ENCODE measurements at places on chromosomes 6 and 20.

GRCh38 chr6:119476554-119476953 is 127.0 kb upstream of the MAN1A1 start:
- no peak for DNase-seq

DNA sequence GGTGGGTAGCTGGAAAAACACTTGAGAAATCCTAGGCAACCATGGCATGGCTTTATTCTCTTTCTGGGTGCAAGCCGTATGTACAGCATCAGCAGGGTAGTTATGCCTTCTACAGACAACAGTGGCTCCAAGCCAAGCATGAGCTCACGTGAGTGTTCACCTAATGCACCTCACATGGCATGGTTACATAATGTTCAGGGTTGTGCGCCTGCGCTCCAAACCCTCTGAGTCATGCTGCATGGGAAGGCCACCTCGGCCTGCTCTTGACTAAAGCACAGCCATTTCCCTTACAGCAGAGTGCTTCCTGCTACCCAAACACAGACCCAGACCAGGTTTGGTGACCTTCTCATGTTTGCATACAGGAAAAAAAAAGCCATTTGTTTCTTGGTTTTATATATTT is 96.2 kb downstream of the VIP start:
- DNase-seq: no peak

- no peak for DNase-seq
Observed at GRCh38 chr20:51461306-51461705, 81.2 kb downstream of the NFATC2 start.

DNA sequence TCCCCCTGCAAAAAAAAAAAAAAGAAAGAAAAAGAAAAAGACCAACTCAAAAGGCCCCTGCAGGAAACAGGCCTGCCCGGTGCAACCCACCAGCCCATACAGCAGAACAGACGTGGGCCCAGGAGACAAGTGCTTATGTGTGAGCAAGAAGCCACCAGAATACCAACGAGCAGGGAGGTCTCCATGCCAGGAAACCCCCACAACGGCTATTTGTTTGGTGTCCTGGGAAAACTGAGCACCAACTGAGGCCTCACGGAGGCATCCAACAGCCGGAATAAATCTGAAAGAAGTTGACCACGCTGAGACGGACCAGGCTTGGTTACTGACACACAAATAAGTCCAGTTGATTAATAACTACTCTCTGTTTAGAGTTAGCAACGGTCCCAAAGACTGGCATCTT is 29.7 kb downstream of the PTPRT start:
- no peak for DNase-seq

- no peak for DNase-seq
Observed at GRCh38 chr6:116267836-116268588, 11.7 kb downstream of the TSPYL1 start.

DNA sequence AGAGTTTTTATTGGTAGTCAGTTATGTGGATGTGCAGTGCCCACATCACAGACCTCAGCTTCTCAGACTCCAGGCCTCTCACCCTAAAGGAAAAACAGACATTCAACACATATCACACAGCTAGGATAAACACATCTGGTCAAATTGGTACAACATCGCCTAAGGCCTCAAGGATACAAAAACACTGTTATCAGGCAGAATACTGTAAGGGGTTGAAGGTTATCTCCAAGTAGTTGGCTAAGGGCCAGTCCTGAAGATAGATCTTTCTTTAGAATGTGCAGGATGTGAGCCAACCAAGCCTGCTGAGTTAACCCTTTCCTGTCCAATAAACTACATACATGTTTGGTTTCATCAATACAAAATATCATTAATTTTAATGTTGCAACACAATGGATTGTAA is 308.4 kb upstream of the GJE1 start:
- DNase-seq: no peak

DNA sequence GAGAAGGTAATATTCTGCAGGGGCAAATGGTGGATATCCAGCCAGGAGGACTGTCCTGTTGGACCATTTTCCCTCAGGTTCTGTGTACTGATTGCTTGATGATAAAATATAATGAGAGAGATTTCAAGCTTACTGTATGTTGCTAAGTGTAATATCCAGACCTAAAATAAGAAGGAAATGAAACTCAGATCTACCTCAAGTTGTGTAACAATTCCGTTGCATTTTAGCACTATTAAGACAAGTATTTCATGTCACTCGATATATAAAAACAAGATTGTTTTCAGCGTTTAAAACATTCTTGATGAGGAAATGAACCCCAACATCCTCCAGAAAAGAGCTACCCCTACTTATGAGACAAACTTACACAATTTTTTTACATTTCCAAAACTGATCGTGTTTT is 57.2 kb downstream of the RGS17 start:
- DNase-seq: no peak

- DNase-seq: no peak
Observed at GRCh38 chr6:38215225-38215624, 395.7 kb downstream of the ZFAND3 start.

GRCh38 chr6:42294759-42295158 is 77.1 kb upstream of the MRPS10 start:
- DNase-seq: no peak

GRCh38 chr6:79269877-79270276 is 35.4 kb upstream of the HMGN3 start:
- DNase-seq: no peak

DNA sequence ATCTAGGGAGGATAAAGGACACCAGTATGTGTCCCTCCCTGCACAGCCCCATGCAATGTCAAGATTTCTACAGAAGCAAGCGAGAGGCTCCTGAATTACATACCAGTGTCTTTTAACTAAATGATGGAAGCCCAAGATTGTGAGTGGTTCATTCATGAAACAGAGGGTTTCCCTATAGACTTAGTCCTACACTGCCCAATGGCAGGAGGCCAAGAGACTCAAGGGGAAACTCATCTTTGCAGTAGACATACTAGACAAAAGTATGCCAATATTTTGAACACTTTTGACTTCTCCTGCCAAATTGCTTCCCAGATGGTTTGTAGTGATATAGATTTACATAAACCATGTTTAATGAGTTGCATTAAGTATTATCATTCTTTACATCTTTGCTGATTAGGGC is 557.2 kb upstream of the JAG1 start:
- no peak for DNase-seq

- DNase-seq: no peak
Observed at GRCh38 chr6:82268301-82268846, 20.8 kb upstream of the IBTK start.

DNA sequence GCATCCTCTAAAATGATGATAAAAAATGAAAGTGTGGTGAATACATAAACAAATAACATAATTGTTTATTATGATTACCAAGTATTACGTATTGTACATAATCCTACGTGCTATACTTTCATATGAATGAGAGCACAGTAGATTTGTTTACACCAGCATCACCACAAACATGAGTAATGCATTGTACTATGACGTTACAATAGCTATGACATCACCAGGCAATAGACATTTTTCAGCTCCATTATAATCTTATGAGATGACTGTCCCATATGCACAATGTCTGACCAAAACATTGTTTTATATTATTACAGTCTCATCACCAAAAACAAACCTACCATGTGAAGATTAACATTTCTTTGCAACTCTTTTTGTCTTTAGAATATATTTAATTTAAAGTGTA is 225.7 kb upstream of the TENT5A start:
- no peak for DNase-seq

DNA sequence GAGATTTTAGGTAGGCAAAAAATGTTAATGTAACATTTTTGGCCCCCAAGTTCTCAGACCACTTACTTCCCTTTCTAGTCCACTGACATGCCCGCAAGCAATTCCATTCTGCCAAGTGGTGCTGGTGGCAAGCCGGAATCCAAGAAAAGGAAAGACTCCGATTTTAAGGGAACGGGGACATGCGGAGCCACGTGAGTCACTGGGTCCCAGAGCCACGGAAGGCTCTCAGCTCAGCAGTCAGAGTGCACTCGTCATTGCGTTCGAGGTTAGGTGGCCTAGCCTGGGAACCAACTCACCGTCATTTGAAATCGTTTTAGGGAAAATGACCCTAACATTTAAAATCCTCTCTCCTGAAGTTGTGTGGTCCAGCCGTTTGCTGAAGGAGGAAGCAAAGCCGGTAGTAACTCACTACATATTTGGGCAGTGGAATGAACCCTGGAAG is 711 bp upstream of the SIRT5 start:
- peak; percentile 12 for DNase-seq

GRCh38 chr6:28979679-28980078 is 25.4 kb downstream of the ZNF311 start:
- DNase-seq: no peak

DNA sequence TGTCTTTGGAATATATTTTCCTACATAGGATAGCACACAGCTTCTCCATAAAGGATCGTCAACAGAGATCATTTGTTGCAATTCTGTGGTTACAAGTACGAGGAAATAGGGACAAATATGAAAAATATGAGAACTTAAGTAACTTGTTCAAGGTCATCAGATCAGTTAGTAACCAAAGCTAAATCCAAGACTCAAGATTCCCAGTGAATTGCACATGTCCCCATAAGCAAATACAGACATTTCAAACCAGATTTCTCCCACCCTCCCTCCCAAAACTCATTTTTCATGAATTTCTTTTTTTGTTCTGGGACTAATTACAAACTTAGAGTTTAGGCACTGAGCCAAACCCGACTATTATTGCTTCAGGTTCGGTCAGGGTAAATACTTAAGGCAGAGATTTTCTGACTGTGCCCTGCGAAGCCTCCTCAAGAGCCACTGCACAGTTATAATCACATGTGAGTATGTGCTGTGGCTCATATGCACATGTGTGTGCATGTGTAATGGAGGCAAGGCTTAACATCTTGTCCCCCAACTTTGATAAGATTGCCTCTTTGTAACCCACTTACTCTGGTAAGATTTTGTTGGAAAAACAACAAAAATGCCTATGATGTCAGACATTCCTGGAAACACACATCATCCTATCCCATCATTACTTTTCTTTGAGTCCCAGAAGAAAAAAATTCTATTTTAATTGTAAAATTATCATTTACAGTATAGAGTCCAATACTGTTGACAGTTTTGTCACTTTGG is 216.2 kb downstream of the CD83 start:
- DNase-seq: no peak

GRCh38 chr6:108627692-108628550 is 67.2 kb downstream of the FOXO3 start:
- no peak for DNase-seq
